ENCODE measurements at places on chromosomes 1 and 21.

- no peak for DNase-seq
Measured at GRCh38 chr1:234188454-234188792, 184.8 kb upstream of the COA6 start.

DNA sequence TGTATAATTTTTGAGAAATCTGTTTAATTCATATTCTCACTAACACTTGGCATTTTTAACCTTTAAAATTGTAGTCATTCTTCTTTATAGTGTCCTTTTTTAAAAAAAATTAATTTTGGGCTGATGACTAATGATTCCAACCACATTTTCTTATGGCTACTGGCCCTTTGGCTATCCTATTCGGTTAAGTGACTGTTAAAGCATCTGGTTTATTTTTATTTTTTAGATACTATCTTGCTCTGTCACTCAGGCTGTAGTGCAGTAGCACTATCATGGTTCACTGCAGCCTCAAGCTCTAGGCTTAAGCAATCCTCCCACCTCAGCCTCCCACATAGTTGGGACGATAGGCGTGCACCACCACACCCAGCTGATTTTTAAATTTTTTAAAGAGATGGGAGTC lies 723.2 kb upstream of the CXADR start:
- no peak for DNase-seq

DNA sequence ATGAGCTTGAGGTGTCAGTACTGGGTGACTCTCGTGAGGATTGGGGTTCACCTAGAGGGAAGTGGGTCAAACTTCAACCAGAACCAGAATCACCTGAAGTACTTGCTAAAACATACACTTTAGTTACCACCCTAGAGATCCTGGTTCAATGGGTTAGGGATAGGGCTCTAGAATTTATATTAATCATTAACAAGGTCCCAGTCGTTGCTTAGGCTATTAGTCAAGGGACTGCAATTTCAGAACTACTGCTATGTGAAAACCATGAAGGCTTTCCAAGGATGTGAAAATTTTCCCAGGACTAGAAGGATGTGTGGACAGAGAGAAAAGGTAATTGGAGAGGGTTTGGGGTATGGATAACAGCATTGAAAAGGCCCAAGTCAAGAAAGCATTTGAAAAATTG lies 162.6 kb downstream of the GRIK1 start:
- DNase-seq: no peak

DNA sequence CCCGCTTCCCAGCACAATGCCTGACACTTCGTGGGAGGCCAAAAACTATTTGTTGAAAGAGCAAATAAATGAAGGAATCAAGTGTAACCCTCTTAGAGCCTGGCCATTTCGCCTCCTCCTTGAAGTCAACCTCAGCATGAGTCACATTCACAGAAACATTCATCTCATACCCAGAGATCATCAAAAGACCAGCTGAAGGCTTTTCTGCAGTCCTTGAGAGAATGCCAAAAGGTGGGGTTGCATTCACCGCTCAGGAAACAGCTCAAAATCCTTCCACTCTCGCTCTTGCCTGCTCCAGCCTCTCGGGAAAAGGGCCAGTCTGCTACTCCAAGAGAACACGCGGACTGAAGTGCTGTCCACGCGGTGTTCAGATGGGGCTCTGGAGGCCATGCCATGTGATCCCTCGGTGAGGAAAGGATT lies 90.0 kb downstream of the VWA5B1 start:
- DNase-seq: peak; percentile 79

Data from Ammon's horn (tissue), 1 donor.